ENCODE measurements at places on chromosomes 6 and 20. TPM values are rescaled to one million over a fixed set of nuclear protein-coding genes. Genes with fewer than 3 reads are reported as not detected.

The SLA2 gene
- 0.38 TPM for total RNA-seq

The BANF2 gene
- total RNA-seq: not detected

The C6orf141 gene
- not detected for total RNA-seq

DNA sequence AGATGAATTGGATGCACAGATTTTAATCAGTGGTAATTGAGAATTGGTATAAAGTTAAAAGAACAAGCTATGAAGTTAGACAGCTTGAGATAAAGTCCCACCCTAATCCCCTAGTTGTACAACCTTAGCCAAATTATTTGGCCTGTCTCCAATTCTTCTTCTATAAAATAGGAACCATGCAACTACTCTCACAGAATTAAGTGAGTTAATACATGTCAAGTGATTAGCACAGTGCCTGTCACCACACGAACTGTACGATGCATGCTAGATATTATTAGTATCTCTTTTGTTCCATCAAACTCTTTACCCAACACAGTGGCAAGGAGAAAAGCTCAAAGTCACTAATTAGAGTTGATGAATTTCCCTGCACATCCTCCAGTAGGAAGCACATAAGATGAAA is 44.7 kb downstream of the MBOAT1 start:
- DNase-seq: no peak

DNA sequence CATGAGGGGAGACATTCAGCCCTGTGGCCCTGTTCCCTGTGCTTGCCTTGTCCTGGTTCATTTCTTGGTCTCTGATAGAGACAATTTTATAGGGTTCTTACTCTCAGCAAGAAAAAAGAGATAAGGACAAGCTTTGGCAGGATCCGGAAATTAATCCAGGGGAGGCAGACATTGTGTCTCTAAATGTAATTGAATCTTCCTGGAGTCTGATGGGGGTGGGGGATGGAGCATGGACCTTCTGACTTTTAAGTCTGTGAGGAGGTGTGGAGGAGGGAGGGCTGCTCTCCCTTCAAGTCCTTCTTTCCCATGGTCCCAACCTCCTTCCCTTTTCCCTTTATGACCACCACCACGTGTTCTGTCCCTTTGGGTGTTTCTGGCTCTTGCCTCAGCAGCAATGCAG is 512.7 kb downstream of the DHX35 start:
- no peak for DNase-seq

- DNase-seq: no peak
Measured at GRCh38 chr6:142002825-142003405, 129.8 kb upstream of the GJE1 start.

GRCh38 chr6:93745306-93745705 is 325.9 kb upstream of the EPHA7 start:
- DNase-seq: no peak

DNA sequence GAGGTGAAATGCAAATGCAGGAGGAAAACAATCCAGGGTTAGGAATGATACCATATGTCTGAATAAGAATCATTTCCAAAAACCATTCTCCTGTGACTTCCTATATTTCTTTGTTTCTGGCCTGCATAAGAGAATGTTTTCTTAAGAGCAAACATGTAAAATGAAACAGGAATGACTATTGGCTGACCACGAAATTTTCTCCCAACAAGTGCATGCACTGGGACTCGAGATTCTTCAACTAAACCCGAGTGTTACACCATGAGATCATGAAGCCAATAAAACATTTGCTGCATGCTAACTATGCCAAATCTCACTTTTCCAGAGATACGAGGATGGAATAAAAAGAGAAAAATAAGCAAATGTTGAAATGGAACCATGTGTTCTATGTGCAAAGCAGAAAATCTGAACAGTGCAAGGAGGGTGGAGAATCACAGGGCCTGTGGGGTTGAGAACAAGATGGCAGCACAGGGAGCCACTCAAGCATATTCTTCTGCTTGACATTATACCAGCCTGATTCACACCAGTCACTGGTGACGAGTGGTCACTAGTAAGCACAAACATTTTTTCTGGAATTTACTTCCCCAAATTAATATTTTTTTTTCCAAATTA is 212.2 kb upstream of the FOXA2 start:
- DNase-seq: no peak

- no peak for DNase-seq
Measured at GRCh38 chr6:53892707-53893106, 97.9 kb downstream of the LRRC1 start.

DNA sequence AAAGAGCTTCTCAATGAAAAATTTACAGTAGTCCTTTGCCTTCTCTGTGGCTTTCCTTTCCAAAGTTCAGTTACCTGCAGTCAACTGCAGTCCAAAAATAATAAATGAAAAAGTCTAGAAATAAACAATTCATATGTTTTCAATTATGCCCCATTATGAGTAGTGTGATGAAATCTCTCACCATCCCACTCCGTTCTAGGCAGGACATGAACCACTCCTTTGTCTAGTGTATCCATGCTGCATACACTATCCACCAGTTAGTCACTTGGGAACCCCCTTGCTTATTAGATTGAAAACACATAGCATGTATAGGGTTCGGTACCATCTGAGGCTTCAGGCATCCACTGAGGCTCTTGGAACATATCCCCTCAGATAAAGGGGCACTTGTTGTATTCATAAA is 80.6 kb upstream of the EYA4 start:
- DNase-seq: no peak
